ENCODE measurements at places on chromosomes 2 and 18.

- DNase-seq, result no peak
These were observed 129.5 kb upstream of the ID2 start for GRCh38 chr2:8552293-8552801.

DNA sequence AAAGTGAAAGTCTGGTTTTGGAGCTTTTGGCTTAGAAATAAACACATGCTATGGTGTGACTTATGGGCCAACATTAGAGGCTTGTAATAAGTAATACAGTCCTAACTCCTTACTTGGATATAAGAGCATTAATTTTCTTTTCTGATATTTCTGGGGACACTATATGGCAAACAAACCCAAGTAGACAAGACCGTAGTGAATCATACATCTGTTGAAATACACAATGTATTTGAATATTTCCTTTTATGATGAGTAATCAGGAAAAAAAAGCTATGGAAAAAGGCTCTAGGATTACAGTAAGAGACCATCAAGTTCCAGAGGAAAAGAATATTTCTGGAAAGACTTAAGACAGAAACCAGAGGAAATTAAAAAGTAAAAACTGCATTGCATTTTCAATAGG lies 146.0 kb upstream of the CYP26B1 start:
- no peak for DNase-seq

GRCh38 chr2:52779446-52779845 lies 988.2 kb upstream of the CHAC2 start:
- DNase-seq, result no peak

GRCh38 chr2:45047301-45047700 lies 38.0 kb upstream of the SIX2 start:
- no peak for DNase-seq

DNA sequence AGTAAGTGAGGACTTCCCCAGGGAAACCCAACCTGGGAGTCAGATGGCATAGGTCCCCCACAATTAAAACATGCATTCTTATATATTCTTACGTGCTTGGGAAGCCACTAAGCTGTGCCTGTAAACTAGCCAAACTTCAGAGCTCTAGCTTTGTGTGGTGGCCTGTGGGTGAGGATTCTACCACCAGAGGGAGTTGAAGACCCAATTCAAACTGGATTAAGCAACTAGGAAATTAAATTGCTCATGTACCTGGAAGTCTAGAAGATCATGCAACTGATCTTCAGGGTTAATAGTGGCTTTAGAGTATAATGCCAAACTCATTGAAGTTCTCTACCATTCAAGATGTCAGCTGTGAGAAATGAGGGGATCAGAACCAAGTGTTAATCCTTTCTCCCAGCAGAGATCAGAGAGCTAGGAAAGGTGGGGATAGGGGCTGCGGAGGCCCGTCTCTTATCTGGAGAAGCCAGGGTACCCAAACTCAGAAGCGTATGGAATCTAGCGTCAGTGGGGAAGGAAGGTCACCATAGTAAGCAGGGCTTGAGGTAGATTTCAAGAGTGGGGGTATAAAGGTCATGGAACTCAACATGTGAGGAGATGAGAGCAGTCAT lies 53.2 kb upstream of the CCDC85A start:
- DNase-seq, result peak; percentile 39

DNA sequence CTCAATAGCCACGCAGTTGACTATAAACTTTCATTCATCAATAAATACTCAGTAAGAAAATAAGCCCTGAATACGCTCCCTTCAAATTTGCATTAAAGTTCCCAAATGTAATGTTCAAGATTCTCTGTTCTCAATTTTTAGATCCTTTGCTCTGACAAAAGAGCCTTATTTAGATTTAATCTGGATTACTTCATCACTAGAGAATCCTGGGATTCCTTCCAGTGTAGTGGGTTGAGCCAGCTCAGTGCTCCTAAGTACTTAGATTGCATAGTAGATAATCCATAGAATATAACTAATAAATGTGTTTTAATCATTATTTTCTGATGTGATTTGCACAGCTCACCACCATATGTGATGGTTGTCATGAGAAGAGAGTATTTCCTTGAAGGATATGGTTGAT lies 1286.2 kb downstream of the SUCLG1 start:
- DNase-seq, result no peak

DNA sequence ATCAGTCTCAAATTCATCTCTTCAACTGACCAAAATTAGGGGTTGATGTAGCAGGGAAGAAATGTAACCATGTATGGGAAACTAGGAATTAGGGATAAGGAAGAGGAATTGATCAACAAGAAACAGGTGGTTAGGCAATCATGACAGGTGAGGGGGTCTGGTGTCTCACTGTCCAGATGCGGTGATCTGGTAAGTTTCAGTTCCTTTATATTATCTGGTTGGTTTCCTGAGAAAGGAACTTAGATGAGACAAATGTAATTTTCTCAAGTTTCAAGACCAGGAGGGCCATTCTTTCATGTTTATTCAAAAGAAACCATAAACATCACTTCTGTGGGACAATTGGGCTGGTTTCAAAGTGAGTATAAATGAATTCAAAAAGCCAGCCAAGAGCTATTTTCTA lies 306.2 kb upstream of the KCNJ3 start:
- no peak for DNase-seq

- DNase-seq, result peak; percentile 92
These were observed 502.9 kb upstream of the ZEB2 start for GRCh38 chr2:145022666-145023333.

GRCh38 chr2:237365671-237366070 lies 48.3 kb downstream of the COL6A3 start:
- no peak for DNase-seq

DNA sequence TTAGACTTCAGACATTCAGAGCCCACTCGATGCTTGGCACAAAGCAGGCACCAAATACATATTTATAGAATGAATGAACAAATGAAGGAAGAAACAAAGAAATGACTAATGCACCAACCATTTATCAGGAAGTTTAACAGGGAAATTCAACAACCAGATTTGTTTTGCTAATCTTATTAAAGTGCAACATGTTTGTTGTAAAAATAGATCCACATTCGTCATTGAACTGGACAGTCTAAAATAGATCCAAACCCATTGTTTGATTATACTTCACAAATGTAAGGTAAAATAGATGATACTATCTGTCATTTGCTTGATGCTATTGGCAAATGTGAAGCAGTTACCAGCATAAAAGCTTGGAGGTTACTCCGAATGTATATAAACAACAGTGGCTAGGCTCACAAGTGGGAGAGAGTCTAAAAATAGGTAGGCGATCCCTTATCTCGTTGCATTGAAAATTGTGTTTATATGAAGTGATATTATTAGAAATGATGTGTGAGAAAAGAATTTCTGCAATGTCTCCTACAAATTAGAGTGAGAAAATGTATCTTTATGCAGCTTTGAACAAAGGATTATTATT lies 246.2 kb downstream of the NEDD4L start:
- DNase-seq, result peak; percentile 38

DNA sequence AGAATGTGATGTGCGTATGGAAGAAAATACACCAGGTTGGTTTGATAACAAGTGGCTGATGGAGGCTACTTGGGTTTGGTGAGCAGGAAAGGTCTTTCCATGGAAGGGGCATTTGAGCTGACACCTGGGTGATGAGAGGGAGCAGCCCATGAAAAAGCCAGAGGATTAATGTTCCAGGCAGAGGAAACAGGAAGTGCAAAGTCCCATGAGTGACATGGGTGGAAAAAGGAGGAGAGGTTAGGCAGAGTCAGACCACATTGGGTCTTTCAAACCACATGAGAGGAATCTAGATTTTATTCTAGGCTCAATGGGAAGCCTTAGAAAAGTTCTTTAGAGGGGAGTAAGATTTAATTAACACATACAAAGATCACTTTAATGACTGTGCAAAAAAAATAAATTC lies 195.7 kb downstream of the LRATD1 start:
- DNase-seq, result peak; percentile 2

DNA sequence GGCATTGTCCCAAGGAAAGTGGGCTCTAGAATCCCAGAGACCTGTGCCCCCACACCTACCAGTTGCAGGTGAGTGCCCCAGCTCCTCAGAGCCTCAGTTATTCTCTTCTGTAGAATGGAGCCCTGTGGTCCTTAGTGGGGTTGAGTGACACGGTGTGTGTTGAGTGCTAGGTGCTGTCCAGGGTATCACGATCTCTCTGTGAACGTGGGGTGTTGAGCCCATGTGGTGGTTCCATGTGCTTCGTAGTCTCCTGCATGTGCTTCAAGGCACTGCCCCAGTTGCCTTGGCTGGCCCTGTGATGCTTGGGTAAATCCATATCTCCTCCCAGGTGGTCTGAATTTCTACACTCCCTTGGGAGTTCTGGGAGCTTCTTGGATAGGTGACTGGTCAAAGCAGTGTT lies 54.9 kb downstream of the SH3RF3 start:
- DNase-seq, result no peak

- peak; percentile 52 for DNase-seq
These were observed 3.8 kb upstream of the ATP6V1C2 start for GRCh38 chr2:10717628-10718027.

- DNase-seq, result peak; percentile 45
These were observed 57.7 kb downstream of the ROCK2 start for GRCh38 chr2:11286749-11287148.

GRCh38 chr18:39296293-39296888 lies 1730.8 kb upstream of the CELF4 start:
- DNase-seq, result no peak

DNA sequence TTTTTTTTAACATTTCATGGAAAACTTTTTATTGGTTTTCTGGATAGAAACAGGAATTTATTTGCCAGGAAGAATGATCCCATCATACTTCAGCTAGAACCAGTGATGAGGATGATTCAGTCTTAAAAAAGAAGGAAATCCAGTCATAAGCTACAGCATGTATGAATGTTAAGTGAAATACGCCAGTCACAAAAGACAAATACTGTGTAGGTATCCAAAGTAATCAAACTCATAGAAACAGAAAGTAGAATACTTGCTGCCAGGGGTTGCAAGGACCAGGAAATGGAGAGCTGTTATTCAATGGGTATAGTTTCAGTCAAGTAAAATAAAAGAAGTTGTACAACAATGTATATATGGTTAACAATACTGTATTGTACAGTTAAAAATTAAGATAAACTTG lies 21.3 kb downstream of the PSME4 start:
- peak; percentile 41 for DNase-seq

- DNase-seq, result no peak
These were observed 26.3 kb upstream of the SH3RF3 start for GRCh38 chr2:109102588-109103233.

DNA sequence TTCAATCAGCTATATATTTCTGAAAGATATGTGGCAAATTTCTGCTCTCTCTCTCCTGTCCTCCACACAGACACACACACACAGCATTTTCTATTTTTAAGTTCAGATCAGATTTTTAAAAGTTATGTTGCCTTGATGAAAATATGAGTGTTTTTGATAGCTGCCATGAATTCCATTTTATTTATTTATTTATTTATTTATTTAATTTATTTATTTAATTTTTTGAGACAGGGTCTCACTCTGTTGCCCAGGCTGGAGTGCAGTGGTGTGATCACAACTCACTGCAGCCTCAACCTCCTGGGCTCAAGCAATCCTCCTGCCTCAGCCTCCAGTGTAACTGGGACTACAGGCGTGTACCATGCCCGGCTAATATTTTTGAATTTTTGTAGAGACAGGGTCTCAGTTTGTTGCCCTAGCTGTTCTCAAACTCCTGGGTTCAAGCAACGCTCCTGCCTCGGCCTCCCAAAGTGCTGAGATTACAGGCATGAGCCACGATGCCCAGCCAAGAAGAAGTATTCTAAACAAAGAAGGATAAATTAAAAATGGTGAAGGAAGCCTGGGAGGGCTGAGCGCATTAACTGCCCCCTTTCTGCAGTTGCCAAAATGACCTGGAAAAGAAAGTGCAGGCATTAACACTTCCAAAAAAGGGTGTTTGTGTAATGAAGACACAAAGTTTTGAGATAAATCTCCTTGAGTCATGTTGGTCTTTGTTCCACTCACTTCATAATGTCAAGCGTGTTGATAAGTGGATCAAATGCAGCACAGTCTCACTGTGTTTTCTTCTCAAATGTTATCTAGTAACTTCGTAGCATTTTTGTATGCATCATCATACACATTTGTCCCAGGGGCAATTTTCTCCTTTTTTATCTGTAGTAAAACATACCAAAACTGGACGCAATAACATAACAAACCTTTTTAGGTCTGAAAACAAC lies 11.1 kb upstream of the IMPA2 start:
- no peak for DNase-seq

- DNase-seq, result peak; percentile 67
These were observed 117.6 kb downstream of the FAM124B start for GRCh38 chr2:224284134-224284946.

DNA sequence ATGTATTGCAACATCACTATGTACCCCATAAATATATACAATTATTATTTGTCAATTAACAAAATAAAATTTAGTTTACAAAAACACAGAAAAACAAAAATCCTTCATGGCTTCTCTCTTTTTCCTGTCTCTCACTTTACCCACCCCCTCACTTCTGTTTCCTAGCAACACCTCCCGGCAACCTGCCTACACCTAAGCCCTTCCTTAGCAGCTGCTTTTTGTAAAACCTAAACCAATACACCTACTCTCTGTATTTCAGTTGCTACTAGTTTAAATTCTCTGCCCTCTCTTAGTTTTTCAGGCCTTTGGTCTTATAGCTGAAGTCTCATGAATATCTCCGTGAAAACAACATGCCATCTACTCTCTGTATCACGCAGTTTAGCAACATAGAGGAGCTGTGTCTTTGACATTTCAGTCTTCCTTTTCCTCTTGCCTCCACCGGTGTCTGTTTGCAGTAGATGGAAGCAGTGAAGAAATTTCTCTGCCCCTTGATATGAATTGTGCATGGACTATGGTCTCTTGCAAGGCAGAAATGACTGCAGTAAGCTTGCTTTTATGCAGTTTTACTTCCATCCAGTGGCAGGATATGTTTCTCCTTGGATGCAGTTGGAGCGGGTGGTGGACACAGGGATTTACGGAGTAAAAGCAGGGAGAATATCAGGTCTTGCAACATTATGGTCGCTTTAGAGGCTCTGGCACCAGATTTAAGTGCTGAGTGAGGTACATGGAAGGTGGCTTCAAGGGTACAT lies 42.0 kb upstream of the ZDBF2 start:
- no peak for DNase-seq

- no peak for DNase-seq
These were observed 148.8 kb downstream of the ANKRD44 start for GRCh38 chr2:197161774-197162173.

GRCh38 chr18:63882333-63883141 lies 5.0 kb upstream of the SERPINB2 start:
- peak; percentile 92 for DNase-seq

DNA sequence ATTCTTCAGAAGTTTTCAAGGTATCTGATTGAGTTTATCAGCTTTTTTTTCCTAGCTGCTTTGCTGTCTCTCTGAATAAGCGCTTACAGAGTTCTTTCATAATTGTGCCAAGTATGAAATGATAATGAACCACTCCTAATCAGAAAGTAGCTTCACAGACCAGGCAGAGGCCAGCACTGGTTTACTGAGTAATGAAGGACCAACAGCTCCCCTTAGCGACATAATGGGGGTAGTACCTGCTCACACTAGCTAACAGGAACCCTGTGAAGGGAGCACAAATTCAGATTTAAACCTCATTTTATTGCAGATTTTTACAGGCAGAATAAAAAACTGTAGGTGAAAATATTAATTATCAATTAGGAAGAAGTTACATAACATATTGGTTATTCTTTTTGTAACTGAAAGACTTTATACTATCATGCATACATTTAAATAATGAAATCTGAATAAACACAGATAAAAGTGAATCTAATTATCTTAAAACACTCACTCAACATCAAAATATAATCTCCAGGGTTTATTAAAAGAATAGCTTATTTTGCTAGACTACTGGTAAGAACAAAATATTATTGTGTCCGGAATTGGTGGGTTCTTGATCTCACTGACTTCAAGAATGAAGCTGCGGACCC lies 53.7 kb upstream of the LRRC30 start:
- peak; percentile 72 for DNase-seq

Data from kidney tubule cell (primary cell).